ENCODE measurements at places on chromosomes 1 and 21.

- no peak for DNase-seq
These were observed 361.6 kb downstream of the FAM72C start for GRCh38 chr1:143610196-143610595.

DNA sequence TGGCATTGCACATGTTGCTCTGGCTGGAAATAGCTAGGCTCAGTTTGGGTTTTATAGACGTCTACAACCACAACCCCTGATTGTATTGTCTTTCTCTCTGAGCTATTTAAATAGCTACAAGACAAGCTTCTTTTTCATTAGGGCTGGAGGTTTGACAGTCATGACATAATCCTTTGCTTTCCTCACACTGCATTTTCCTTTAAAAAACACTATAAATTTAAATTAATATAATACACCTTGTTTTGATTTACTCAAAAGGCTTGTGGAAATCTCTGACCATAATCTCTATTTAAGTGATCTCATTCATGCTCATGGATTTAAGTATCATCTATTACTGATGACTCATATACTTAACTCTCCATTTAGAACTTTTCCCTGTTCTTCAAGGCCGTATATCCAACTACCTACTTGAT, 50.4 kb upstream of the PTGFR start:
- no peak for DNase-seq

DNA sequence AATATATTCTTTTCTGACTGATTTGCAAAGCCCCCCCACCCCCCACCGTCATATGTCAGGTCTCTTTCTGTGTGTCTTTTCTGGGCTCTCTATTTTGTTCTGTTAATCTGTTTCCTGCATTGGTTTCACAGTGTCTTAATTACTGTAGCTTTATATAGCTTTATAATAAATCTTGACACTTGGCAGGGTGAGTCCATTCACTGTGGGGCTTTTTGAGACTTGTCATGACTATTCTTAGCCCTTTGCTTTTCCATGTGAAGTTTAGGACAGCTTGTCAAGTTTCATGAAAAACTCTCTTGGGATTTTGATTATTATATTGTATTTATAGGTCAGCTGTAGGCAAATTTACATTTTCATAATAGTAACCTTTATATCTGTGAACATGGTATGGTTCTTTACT, 50.4 kb downstream of the MIGA1 start:
- no peak for DNase-seq

DNA sequence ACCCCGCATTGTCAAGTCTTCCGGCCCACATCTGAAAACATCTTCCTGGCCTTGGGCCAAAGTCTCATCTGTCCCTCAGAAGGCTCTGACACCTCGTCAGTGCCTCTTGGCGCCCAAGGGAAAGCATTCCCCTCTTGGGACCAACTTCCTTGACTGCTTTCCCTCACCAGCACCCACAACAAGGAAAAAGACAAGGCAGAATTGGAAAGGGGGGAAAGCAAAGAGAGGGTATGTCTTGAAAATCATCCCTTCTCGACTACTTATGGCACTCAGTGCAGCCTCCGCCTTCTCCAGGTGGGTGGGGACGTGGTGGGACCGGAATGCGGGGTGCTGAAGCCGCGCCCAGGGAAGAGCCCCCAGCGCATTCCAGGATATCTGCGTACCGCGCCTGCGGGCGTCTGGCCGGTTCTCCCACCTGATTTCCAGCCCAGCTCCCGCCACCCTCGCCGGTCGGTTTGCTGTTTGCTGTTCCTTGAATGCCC, 554 bp upstream of the SLC39A1 start:
- peak; percentile 62 for DNase-seq

- DNase-seq = no peak
These were observed 152.8 kb upstream of the UBE2U start for GRCh38 chr1:64050601-64051000.

GRCh38 chr1:235861857-235862256, 4.8 kb downstream of the LYST start:
- no peak for DNase-seq

DNA sequence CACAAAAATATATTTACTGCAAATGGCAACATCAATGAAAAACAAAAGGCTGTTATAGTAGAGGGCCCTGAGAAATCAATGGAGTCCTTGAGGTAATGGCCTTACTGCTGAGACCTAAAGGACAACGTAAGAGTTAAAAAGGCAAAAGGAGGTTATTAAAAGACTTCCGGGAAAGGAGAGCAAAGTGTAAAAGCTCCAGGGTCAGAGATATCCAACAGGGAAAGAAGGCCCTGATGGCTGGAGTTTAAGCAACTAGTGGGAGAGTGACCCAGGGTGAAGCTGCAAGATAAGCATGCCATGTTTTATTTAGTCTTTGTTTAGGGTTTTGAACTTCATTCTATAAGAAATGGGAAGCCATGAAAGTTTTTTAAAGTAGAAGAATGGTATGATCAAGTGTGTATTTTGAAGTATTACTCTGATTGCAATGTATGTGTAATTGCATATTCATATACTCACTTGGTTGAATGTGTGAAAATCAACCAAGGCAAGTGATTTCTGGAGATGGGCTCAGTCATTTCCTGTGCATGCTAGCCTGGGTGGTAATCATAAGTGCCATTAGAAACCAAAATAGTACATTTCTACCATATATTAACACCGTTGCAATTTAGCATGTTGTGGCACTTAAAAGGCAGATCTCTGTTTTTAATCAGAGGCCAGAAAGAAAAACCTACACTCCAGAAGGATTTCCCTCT, 5.3 kb upstream of the DPYD start:
- no peak for DNase-seq

GRCh38 chr1:176241385-176242015, 34.4 kb upstream of the COP1 start:
- no peak for DNase-seq

DNA sequence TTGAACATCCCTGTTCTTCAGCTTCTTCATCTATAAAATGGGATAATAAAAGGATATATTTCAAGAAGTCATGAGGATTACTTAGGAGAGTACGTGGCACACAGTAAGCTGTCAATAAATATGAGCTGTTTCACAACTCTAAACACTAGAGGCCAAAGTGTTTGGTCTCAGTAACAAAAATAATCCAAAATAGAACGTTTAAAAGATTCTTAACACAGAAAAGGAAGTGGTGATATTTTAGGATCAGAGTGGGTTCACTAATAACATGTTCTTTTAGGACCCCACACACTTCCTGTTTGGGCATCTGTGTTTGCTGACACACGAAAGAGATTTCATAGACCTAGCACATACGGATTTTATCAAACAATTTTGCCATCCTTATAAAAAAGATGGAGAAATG, 32.9 kb downstream of the TNFSF18 start:
- no peak for DNase-seq

DNA sequence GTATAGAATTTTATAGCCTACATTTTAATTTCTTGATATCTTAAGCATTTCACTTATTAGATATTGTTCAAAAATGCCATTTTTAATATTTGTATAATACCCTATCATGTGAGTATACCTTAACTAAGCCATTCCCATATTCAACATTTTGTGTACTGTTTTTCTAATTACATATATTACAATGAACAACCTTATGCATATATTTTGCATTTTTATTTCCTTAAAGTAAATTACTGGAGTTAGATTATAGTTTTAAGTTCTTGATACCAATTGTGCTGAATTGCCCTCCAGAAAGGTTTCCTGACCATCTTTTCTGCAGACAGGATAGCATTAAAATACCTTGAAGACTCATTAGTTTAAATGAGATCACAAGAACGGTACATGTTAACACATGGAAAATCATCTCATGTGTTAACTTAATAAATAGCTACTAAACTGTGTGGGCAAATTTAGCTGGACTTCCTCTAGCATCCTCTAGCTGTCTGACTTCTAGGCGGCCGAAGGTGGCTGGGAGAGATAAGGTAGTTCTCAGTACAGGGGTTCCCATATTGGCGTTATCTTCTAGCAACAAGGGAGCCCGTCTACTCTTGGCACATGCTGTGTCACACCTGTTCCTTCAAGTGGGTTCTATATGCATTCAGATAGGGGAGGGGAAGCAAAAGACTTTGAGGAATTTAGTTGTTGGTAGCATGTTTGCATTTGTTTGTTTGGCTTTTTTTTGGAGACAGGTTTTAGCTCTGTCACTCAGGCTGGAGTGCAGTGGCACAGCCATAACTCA, 8.9 kb downstream of the DCLRE1B start:
- DNase-seq = no peak

- no peak for DNase-seq
These were observed 74.3 kb downstream of the SH3GLB1 start for GRCh38 chr1:86778569-86779239.

- DNase-seq = no peak
These were observed 190.7 kb downstream of the CENPF start for GRCh38 chr1:214793708-214794107.

GRCh38 chr1:61079296-61079897, 3.0 kb upstream of the NFIA start:
- DNase-seq = no peak

- peak; percentile 37 for DNase-seq
These were observed 31.0 kb downstream of the UCK2 start for GRCh38 chr1:165858364-165858823.

DNA sequence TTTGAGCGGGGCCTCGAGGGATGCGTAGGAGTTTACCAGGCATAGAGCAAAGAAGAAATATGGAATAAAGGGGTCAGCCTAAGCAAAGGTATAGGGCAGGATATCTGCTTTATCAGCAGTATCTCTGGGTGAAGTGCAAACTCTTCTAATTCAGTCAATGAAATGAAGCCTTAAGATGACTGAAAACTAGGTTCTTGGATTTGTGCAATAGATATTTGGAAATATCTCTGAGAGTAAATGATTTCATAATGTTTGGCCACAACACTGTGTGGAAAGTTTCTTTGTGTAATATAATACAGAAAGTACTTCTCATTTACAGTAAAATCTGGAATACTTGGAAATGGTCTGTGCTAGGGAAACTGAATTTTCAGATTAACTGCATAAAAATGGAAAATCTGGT, 26.1 kb downstream of the KCNJ15 start:
- DNase-seq = no peak

DNA sequence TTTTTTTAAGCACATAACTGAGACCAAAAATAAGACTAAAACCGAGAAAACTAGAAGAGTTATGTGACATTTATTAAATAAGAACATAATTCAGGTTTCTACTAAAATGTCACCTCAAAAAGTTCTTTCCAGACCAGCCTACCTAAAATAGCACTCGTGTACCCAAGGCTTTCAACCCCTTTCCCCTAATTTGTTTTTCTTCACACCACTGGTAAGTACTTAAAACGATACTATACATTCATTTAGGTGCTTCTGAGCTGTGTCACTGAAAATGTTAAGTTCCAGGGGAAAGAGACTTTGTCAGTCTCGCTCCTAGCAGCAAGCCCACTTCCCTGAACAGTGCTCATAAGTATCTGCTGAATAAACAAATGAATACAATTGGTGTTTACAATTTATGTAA, 6.8 kb downstream of the RRAGC start:
- DNase-seq = no peak

DNA sequence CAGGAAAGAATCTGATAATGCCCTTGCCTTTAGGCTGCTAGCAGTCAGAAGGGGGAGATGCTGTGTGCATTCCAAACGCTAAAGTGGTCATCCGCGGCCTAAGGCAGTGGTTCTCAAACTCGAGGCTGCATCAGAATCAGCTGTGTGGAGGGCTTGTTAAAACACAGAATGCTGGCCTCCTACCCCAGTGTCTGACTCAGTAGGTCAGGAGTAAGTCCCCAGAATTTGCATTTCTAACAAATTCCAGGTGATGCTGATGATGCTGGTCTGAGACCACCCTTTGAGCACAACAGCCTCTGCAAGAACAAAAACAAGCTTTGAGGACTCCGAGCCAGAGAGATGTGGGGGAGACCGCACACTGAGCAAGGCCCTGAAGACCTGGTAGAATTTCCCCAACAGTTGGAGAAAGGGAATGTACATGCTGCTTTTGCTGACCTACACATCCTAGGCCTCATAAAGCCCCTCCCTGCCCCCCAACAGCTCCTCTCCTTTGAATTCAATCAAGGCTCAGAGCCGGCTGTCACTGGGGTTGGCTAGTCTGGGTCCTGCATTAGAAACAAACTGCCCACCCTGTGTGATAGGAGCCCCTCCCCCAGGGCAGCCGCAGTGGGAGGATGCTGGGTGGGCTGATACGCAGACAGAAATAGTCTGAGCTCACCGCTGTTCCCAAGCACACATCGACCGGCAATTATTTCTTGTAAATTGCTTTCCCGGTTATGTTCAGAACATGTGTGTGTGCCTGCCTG, 27.1 kb downstream of the SHISAL2A start:
- DNase-seq = no peak

GRCh38 chr1:177305040-177306018, 134.6 kb downstream of the BRINP2 start:
- no peak for DNase-seq

- no peak for DNase-seq
These were observed 60.4 kb upstream of the IFNAR2 start for GRCh38 chr21:33169359-33169758.

DNA sequence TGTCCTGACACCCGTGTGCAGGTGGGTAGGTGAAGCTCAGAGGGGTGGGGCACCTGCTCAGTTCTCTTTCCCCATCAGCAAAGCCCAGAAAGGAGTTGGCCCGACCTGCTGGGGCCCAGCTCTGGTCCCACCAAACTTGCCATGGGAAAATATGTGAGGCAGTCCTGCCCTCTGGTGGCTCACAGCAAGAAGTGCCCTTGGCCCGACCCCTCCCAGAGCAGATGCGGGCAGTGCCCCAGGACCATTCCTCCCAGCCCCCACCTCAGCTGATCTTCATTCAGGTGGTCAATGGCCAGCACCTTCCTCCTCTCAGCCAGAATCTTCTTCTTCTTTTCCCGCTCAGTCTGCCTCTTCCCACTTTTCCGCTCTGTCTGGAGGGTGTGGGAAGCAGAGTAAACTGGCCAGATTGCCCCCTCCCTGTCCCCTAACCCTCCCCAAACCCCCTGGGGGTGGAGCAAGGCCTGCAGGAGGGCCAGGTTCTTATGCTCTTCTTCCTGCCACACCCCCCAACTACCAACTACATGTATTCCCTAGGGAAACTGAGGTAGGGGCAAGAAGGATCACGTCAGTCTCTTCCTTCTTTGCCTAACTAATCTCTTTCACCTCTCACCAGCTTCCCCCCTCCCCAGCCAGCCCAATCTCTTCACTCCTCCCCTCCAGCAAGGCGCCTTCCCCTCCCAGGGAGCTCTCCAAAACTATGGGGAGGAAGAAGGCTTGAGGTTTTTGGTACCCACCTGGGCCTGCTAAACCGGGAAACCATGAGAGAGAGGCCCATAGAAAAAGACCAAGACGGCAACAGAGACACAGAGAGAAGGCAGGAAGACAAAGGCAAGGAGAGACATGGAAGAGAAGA, 15.6 kb downstream of the TNNT2 start:
- peak; percentile 59 for DNase-seq

All from left ventricle myocardium superior (tissue), 1 donor.